ENCODE measurements at places on chromosomes 2 and 18.
A peak's percentile ranks its signal among the peaks of the same experiment; 100 is the strongest.

GRCh38 chr2:100833331-100833730 is 13.4 kb downstream of the NPAS2 start:
- DNase-seq, result no peak

DNA sequence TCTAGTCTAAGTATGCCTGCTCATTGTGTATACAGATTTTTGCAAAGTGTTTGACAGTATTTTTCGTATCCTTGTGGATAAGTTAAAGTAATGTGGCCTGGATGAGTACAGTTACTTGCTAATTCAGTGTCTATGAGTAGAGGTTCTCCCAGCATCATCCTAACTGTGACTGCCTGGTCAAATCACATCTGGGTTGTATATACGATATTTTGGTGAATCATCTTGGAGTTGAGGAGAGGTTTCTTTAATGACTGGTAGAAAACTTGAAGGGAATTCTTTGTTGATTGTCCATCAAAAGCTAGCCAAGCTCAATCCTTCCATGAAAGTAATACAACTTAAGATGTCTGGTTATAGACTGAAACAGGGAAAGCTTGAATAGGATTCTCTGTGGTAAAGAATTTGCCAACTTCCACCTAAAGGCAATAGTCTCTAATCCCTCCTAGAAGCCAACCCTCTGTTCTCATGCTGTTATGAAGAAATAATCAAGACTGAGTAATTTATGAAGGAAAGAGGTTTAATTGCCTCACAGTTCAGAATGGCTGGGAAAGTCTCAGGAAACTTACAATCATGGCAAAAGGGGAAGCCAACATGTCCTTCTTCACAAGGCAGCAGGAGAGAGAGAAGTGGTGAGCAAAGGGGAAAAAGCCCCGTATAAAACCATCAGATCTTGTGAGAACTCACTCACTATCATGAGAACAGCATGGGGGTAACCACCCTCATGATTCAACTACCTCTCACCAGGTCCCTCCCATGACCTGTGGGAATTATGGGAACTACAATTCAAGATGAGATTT is 19.4 kb upstream of the RALBP1 start:
- no peak for DNase-seq

- DNase-seq, result no peak
Measured at GRCh38 chr2:42128721-42129486, 40.2 kb upstream of the EML4 start.

- DNase-seq, result no peak
Measured at GRCh38 chr2:31980674-31981356, 30.0 kb downstream of the MEMO1 start.

DNA sequence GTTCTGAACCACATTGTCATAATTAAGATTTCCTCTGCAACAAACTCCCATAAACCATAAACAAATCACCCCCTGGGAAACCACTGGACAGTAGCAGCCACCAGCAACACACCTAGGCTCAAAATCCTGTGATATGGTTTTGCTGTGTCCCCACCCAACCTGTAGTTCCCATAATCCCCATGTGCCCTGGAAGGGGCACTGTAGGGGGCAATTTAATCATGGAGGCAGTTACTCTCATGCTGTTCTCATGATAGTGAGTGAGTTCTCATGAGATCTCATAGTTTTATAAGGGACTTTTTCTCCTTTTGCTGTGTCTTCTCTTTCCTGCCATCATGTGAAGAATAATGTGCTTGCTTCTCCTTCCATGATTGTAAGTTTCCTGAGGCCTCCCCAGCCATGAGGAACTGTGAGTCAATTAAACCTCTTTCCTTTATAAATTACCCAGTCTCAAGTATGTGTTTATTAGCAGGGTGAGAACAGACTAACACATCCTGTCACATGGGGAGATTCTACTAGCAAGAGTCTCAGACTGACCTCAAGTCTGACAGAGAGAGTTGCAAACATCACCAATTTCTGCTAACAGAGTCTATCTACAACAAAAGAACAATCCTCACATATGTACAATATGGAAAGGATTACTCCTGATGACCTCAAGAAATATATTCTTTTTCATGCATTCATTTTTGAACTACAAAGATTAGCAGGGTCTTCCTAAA is 182.6 kb downstream of the GRB14 start:
- no peak for DNase-seq

GRCh38 chr2:53998834-53999233 is 28.0 kb upstream of the PSME4 start:
- no peak for DNase-seq

- no peak for DNase-seq
Measured at GRCh38 chr18:42052122-42052708, 97.2 kb downstream of the PIK3C3 start.

- DNase-seq, result no peak
Measured at GRCh38 chr2:113692698-113693428, 63.6 kb downstream of the SLC35F5 start.

DNA sequence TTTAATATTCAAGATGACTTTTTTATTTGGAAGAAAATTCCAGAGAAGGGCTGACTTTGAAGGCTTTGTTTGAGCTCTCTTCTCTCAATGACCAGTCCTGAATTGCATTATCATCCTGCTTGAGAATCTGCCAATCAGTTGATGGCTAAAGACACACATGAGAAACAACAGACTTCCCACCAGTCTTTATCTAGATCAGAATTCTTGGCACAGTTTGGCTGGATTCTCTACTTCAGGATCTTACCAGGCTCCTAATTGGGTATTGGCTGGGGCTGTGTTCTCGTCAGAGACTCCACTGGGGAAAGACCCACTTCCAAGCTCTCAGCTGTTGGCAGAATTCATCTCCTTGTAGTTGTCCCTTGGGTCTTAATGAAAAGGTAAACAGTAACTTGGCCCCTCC is 86.0 kb downstream of the WDSUB1 start:
- DNase-seq, result no peak

DNA sequence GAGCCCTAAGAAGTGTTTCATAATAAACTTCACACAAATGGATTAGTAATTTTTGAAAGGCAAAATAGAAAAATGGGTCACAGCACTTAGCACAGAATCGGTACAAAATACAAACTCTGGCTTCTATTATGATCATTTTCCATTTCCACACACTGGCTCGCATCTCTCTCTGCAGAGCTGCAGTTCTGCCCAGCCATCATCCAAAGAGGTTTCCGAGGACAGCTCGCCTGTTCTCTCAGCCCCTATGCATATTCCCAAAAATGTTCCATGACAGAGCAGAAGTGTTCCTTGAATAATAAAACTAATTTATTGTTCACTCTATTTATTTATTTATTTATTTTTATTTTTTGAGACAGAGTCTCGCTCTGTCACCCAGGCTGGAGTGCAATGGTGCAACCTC is 115.6 kb downstream of the AP1S3 start:
- DNase-seq, result no peak

DNA sequence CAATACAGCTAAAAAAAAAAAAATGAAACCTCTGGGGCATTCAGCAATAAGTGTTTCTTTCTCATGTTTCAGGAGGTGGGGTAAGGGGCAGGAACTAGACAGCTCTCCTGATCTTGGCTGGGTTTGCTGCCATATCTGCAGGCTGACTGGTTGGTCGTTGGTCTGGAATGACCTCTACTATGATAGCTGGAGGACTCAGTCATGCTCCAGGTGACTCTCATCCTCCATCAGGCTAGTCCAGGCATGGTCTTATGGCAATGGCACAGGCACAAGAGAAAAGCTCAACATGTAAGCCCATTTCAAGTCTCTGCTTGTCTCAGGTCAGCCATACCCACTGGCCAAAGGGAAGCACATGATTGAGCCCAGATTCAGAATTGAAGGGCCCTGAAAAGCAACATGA is 9.5 kb upstream of the SLC1A4 start:
- DNase-seq, result no peak

- DNase-seq, result no peak
Measured at GRCh38 chr2:220167956-220168355, 540.5 kb downstream of the SLC4A3 start.

DNA sequence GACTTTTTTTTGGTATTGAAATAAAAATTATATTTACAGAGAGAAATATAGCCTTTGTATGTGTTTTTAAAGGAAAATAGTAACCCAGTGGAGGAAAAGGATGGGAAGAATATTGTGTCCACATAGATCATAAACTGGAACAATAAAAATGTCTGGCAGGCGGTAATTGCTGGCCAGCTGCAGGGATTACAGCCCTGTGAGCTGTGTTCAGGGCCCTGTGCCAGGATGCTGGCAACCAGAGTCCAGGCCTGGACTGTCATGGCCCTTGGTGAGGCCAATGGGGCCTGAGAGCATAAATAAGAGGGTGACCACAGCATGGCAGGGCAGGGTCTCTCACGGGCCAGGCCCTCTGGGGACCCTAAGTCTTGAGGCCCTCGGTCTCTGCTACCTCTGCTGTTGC is 171.2 kb downstream of the ACOXL start:
- DNase-seq, result no peak

DNA sequence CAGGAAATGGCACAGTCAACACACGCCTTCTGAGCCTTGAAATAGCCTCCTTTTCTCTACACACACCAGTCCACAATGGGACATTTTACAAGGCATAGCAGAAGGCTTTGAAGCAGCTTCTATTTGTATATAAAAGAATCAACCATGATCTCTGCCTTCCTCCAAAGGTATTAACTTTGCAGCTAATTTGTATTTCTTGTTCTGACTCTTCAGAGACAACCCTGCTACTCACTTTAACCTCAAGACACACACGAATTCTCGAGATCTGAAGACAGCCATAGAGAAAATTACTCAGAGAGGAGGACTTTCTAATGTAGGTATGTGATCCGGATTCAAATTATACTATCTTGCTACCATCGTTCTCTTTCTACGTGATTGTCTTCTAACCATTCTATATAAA is 104.6 kb downstream of the VIT start:
- DNase-seq, result no peak

DNA sequence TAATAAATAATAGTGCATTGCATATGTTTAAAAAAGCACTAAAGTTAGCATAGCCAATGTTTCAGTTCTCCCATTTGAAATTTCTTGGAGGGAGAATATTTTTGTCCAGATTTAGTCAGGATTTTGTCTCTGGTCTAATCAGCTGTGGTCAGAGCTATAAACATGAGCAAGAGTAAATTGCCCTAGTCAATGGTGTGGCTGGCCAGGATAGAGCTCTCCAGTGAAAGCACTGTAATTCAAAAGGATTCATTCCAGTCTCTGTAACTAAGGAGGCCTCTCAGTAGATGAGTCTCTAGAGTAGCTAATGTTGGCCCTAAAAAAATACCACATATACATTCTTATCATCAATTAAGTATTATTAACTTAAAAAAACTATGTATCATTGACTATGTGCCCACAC is 241.6 kb downstream of the CDCA7 start:
- DNase-seq, result no peak

DNA sequence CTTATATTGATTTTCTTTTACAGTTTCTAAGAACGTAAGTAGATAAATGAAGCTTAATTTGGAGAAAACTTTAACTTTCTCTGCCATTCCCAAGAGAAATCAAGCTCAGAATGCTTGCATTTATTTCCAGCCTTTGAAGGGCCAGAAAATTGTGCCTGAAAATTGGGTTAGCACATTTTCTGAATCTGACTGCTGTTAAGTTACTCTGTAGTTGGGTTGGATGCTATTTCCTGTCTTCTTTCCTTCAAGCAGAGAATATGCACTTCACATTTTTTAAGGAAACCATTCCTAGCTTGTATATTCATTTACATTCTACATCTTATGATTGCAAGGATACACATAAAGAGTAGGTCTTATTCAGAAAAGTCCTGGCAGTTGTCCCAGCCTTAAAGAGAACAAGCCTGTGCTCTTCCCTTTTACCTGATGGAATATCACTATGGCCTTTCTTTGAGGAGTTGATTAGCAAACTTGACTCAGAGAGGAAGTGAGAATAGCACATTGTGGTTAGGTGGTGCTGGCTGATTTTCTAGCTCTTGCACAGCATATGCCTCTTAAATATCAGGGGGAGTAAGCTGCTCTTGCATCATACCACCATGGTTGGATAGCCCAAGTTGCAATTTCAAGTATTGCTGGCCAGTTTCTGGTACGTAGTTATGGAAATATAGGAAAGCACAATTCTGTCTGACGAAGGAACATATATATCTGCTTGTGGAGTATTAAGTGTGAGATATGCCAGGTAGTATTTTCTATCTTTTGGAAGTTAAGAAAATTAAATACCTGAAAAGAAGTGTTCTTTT is 133.7 kb downstream of the COMMD1 start:
- DNase-seq, result no peak

GRCh38 chr2:129737660-129738527 is 241.6 kb upstream of the RAB6C start:
- no peak for DNase-seq

DNA sequence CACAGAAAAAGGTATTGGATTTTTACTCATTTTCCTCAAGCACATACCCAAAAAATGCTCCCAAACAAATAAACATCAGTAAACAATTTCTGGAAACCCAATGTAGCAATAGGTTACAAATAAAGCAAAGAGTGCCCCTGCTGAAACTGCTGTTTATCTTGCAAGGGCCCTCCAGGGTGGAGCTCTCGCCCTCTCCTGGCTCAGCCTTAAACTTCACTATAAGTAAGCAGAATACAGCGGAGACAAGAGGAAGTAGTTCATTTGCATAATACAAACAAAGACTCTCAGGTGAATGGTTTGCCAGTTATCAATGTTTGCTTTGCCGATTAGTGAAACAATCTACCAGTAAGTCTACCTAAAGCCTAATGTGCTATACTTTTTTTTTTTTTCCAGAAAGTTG is 437.6 kb downstream of the DLGAP1 start:
- no peak for DNase-seq

GRCh38 chr2:9423922-9424272 is 443 bp downstream of the CPSF3 start:
- no peak for DNase-seq

GRCh38 chr18:45962866-45963265 is 4.3 kb downstream of the EPG5 start:
- no peak for DNase-seq

- DNase-seq, result no peak
Measured at GRCh38 chr2:114010001-114010400, 120.1 kb downstream of the ACTR3 start.

GRCh38 chr18:73258375-73259087 is 390.7 kb upstream of the NETO1 start:
- DNase-seq, result no peak

GRCh38 chr18:36757081-36757480 is 71.7 kb downstream of the TPGS2 start:
- peak; percentile 91 for DNase-seq

GRCh38 chr18:44715842-44716241 is 35.2 kb downstream of the SETBP1 start:
- DNase-seq, result peak; percentile 59

- no peak for DNase-seq
Measured at GRCh38 chr2:240435948-240436682, 652 bp downstream of the GPC1 start.

- DNase-seq, result no peak
Measured at GRCh38 chr2:98455494-98455976, 10.9 kb downstream of the INPP4A start.

DNA sequence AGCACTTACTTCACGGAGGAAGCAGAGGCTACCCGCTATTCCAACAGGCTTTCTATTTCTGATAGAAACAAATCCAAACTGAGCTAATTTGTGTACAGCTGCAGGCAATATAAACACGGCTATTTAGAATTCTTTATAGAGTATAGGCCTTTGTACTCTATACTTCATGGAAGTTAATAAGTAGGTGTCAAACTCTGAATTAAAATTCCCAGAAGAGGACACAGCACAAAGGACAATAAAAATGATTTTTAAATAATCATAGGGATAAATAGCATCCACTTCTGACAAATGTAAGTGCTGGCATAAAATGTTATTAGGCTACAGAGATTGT is 261.5 kb downstream of the AFF3 start:
- DNase-seq, result no peak

All from spinal cord (tissue), 10 donors.